CD4-positive, CD25-positive, alpha-beta regulatory T cell (primary cell): ENCODE measurements at places on chromosomes 5 and 9. TPM values are rescaled to one million over a fixed set of nuclear protein-coding genes. Genes with fewer than 3 reads are reported as not detected.

- peak overlapping the region; percentile 81 for H3K27ac ChIP-seq
- H3K27me3 ChIP-seq: no peaks in the 10 kb centered on the region
- no peaks in the 10 kb centered on the region for H3K36me3 ChIP-seq
- H3K4me3 ChIP-seq: no peak overlapping the region
Measured at GRCh38 chr5:68253624-68254585, 38.3 kb downstream of the PIK3R1 start.

- DNase-seq: no peak
- H3K36me3 ChIP-seq: no peaks in the 10 kb centered on the region
- no peak overlapping the region for H3K4me3 ChIP-seq
- H3K27me3 ChIP-seq: no peaks in the 10 kb centered on the region
- H3K4me1 ChIP-seq: peaks cover 5% of the 10 kb centered on the region
- H3K27ac ChIP-seq: no peak overlapping the region
Measured at GRCh38 chr9:112059145-112059965, 115.7 kb downstream of the SUSD1 start.

DNA sequence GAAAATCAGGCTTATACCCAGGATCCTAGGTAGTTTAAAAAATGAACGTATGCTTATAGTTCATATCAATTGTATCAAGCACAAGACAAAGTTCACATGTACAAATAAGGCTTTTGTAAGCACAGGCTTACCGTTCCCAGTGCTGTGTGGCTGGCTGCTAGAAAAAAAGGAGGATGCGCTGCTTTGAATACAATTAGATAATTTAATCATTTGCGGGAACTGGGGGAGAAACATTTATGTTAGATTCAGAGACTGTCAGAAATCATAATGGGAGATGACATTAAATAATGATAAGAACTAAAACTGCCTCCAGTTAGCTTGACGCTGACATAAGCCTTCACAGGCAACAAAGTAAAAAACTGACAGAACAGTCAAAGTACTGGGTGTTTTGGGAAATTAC is 93.2 kb downstream of the FNBP1 start:
- H3K4me3 ChIP-seq: no peak overlapping the region
- no peaks in the 10 kb centered on the region for H3K27me3 ChIP-seq
- DNase-seq: no peak
- peaks cover 63% of the 10 kb centered on the region for H3K36me3 ChIP-seq
- peaks cover 24% of the 10 kb centered on the region for H3K4me1 ChIP-seq

- H3K27ac ChIP-seq: no peak overlapping the region
- H3K36me3 ChIP-seq: no peaks in the 10 kb centered on the region
- H3K27me3 ChIP-seq: no peaks in the 10 kb centered on the region
- no peak for DNase-seq
- no peak overlapping the region for H3K4me3 ChIP-seq
Measured at GRCh38 chr9:77957652-77958051, 74.0 kb downstream of the GNAQ start.

GRCh38 chr9:100066539-100066938 is 32.3 kb downstream of the ERP44 start:
- no peak overlapping the region for H3K4me3 ChIP-seq
- no peak overlapping the region for H3K27ac ChIP-seq
- peak; percentile 5 for DNase-seq
- no peaks in the 10 kb centered on the region for H3K36me3 ChIP-seq
- no peaks in the 10 kb centered on the region for H3K4me1 ChIP-seq

DNA sequence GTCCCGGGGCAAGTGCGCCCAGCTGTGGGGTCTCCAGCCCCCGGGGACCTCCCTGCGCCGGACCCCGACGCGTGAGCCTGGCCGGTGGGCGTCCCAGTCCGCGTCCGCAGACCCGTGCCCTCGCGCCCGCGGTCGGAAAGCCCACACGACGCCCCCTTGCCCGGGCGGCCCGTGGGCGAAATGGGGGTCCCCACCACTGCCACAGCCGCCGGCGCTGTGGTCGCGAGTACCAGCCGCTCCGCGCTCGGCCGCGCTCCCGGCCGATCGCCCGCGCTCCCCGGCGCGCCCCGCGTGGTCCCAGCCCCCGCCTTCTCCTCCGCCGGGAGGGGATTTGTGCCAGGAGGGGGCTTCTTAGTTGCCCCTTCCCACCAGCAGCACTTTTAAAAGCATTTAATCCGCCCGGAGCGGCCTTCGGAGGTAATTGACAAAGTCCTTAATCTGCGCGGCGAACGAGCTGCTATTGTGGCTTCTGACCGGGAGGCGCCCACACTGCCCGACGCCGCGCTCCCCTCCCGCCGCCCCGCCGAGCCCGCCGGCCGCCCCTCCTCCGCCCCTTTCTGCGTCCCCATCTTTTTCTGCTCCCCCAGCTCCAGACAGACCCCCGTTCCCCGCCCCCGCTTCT is 469 bp upstream of the FIBCD1 start:
- H3K36me3 ChIP-seq: no peaks in the 10 kb centered on the region
- H3K27ac ChIP-seq: no peak overlapping the region
- no peak overlapping the region for H3K4me3 ChIP-seq
- H3K27me3 ChIP-seq: peaks cover 6% of the 10 kb centered on the region
- peak; percentile 14 for DNase-seq

GRCh38 chr9:114448706-114449105 is 56.6 kb downstream of the WHRN start:
- H3K4me1 ChIP-seq: peaks cover 31% of the 10 kb centered on the region
- H3K27me3 ChIP-seq: no peaks in the 10 kb centered on the region
- no peak overlapping the region for H3K27ac ChIP-seq
- no peak for DNase-seq
- H3K4me3 ChIP-seq: no peak overlapping the region

GRCh38 chr5:175772747-175773533 is 98.4 kb upstream of the CPLX2 start:
- no peaks in the 10 kb centered on the region for H3K36me3 ChIP-seq
- peaks cover 14% of the 10 kb centered on the region for H3K27me3 ChIP-seq
- no peaks in the 10 kb centered on the region for H3K4me1 ChIP-seq

DNA sequence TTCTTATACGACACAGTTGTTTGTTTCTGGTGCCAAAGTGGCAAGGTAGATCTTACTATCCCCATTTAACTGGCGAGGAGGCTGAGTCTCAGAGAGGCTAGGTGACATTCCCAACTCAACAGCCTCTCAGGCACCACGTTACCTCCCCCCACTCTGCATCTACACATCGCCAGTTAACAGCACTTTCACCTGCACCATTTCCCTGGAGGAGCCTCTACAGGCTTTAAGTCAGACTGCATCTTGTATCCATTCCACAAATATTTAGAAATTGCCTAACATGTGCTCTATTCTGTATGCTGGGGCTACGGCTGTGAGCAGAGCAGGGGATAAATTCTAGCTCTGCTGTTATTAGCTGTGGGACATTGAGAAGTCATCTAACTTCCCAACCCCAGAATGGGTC is 168.6 kb downstream of the INSYN2B start:
- H3K36me3 ChIP-seq: peaks cover 66% of the 10 kb centered on the region
- H3K27me3 ChIP-seq: no peaks in the 10 kb centered on the region
- no peak for DNase-seq
- H3K27ac ChIP-seq: no peak overlapping the region
- H3K4me1 ChIP-seq: no peaks in the 10 kb centered on the region

DNA sequence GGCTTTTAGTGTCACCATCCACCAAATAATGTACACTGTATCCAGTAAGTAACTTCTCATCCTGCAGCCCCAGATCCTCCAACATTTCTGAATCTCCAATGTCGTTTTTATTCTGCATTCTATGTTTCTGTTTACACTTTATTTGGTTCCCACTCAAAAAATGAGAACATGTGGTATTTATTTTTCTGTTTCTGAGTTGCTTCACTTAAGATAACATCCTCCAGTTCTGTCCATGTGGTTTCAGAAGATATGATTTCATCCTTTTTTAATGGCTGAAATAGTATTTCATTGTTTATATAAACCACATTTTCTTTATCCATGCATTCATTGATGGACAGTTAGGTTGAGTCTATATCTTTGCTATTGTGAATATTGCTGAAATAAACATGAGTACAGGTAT is 677.3 kb upstream of the FTMT start:
- no peaks in the 10 kb centered on the region for H3K36me3 ChIP-seq
- no peaks in the 10 kb centered on the region for H3K27me3 ChIP-seq
- no peak overlapping the region for H3K4me3 ChIP-seq

DNA sequence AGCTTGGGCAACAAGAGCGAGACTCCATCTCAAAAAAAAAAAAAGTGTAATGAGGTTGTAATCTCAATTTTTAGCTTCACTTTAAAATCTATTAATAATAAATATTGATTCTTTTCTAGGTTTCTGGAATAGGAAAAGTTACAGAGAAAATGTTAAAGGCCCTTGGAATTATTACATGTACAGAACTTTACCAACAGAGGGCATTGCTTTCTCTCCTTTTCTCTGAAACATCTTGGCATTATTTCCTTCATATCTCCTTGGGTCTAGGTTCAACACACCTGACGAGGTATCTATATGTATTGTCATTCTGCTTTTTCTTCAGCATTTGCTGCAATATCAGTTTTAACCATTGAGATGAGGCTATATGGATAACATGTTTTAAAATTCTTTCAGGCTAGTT is 26.6 kb upstream of the ANKDD1B start:
- H3K27me3 ChIP-seq: no peaks in the 10 kb centered on the region
- peaks cover 3% of the 10 kb centered on the region for H3K4me1 ChIP-seq
- no peak overlapping the region for H3K27ac ChIP-seq
- DNase-seq: no peak
- H3K36me3 ChIP-seq: peaks cover 24% of the 10 kb centered on the region

GRCh38 chr5:14081791-14082190 is 61.4 kb upstream of the TRIO start:
- no peaks in the 10 kb centered on the region for H3K4me1 ChIP-seq
- no peak overlapping the region for H3K4me3 ChIP-seq
- H3K36me3 ChIP-seq: no peaks in the 10 kb centered on the region
- DNase-seq: no peak
- H3K27ac ChIP-seq: no peak overlapping the region
- H3K27me3 ChIP-seq: no peaks in the 10 kb centered on the region

DNA sequence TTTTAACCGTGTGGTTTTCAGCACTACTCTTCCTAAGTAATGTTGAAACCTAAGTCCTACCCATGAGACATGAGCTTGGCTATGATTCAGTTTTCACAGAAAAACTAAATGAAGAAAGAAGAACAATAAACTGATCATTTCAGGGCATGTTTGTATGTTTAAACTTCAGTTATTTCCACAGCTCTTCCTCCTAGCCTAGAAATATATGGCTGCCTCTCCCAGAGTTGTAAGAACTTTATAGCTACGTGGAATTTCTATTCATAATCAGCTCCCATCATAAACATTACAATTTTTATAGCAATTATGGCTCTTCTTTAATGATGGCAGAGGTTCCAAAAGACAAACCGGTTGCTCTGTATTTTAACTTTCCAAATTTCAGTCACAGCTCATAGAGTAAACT is 314.7 kb upstream of the ADAMTSL1 start:
- H3K4me3 ChIP-seq: no peak overlapping the region
- H3K4me1 ChIP-seq: no peaks in the 10 kb centered on the region
- no peak overlapping the region for H3K27ac ChIP-seq
- DNase-seq: no peak
- no peaks in the 10 kb centered on the region for H3K36me3 ChIP-seq
- H3K27me3 ChIP-seq: no peaks in the 10 kb centered on the region

- H3K27me3 ChIP-seq: no peaks in the 10 kb centered on the region
- no peak overlapping the region for H3K27ac ChIP-seq
- no peak overlapping the region for H3K4me3 ChIP-seq
Measured at GRCh38 chr5:154058055-154059038, 19.6 kb downstream of the MFAP3 start.

DNA sequence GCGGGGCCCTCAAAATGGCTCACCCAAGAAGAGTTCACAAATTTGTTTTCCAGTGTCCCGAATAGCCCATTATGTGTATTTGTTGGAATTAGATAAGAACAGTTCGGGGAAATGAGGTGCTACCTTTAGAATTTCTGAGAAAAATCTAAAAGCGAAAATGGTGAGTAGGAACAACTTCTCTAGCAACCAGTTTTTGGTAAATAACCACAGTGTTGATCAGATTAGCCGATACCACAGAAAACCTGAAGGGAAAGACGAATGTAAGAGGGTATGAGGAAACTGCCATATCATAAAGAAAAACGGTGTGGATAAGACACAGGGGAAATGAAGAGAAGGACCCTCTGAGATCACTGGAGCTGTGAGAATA is 31.0 kb downstream of the ADAM19 start:
- peak overlapping the region; percentile 61 for H3K27ac ChIP-seq
- H3K4me1 ChIP-seq: peaks cover 100% of the 10 kb centered on the region
- H3K4me3 ChIP-seq: peak overlapping the region; percentile 82
- H3K36me3 ChIP-seq: no peaks in the 10 kb centered on the region

- no peaks in the 10 kb centered on the region for H3K4me1 ChIP-seq
- H3K4me3 ChIP-seq: no peak overlapping the region
- no peak overlapping the region for H3K27ac ChIP-seq
- no peaks in the 10 kb centered on the region for H3K27me3 ChIP-seq
- H3K36me3 ChIP-seq: no peaks in the 10 kb centered on the region
- DNase-seq: no peak
Measured at GRCh38 chr5:127785098-127785927, 82.1 kb downstream of the CCDC192 start.

DNA sequence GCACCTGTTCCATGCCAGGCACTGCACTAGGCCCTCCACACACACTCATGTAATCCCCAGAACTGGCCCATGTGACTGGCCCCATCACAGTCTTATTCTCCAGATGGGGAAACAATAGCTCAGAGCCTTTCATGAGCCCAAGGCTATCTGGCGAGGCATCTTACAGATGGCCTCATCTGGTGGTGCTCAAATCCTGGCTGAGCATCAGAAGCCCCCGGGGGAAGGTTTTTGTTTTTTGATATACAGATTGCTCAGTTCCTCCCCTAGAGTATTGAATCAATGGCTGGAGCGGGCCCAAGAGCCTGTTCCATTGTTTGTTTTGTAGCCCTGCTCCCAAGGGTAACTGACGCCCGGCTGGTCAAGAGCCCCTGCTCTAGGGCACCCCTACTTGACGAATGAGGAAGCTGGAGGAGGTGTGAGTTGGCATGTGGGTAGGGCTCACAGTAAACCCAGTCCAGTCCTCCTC is 145.3 kb upstream of the RAPGEF1 start:
- no peaks in the 10 kb centered on the region for H3K4me1 ChIP-seq
- no peak overlapping the region for H3K4me3 ChIP-seq
- peaks cover 8% of the 10 kb centered on the region for H3K36me3 ChIP-seq
- no peak overlapping the region for H3K27ac ChIP-seq
- no peak for DNase-seq

DNA sequence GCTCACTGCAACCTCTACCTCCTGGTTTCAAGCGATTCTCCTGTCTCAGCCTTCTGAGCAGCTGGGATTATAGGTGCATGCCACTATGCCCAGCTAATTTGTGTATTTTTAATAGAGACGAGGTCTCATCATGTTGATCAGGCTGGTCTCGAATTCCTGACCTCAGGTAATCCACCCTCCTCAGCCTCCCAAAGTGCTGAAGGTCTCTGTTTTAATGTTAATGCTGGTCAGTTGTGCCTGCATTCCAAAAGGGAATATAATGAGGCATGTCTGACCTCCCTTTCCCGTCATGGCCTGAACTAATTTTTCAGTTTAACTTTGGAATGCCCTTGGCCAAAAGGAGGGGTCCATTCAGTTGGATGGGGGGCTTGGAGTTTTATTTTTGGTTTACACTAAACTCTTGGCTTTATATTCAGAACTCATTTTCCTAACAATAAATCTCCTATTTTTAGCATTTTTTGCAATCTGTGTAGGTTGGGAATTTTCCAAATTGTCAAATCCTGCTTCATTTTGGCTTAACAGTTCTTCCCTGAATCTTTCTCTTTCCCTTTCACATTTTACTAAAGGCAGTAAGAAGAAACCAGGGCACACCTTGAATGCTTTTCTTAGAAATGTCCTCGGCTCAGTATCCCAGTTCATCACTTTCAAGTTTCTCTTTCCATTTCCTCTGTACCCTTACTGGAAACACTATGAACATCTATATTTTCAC is 1175.5 kb downstream of the MAT2B start:
- no peak for DNase-seq
- H3K27ac ChIP-seq: no peak overlapping the region
- no peak overlapping the region for H3K4me3 ChIP-seq
- no peaks in the 10 kb centered on the region for H3K4me1 ChIP-seq
- no peaks in the 10 kb centered on the region for H3K27me3 ChIP-seq

Gene GPR107
- total RNA-seq: 29.9 TPM

Gene DDX4
- total RNA-seq: not detected

Gene CNTFR
- total RNA-seq: not detected

Gene ADRB2
- 1.0 TPM for total RNA-seq

Gene FCN2
- total RNA-seq: not detected
